AML-193 (cell line): ENCODE measurements at places on chromosomes 7 and 10.

DNA sequence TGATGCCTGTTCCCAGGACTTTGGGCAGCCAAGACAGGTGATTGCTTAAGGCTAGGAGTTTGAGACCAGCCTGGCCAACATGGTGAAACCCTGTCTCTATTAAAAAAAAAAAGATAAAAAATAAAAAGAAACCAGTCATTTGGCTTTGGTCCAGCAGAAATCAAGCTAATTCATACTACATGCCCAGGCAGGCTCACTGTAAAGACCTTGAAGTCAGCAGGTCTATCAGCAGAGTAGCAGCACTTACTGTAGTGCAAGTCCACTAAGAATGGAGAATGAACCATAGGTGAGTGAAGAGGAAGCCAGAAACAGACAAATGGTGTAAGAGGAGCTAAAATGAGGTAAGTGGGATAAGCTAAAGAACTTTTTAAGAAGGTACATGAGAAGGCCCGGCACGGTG, 24.7 kb downstream of the PSPH start:
- DNase-seq, result no peak

DNA sequence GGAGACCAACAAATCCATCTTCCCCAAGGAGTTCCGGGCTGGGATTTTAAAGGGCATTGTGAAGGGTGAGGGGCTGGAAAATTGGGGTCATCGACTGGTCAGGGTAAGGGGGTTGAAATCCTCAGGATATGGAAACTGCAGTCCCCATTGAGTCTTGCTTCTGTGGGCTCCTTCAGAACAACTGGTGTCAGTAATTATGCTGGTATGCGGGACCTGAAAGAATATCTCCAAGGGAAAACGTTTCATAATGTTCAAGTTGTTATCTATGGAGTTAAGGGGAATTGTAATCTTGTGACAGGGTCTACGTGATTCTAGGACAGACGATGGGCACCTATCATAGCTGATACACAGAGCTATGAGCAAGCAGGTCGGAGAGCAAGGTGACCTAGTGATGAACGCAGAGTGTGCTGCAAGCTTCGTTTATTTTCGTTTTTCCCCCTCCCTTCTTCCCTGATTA, 494 bp upstream of the RHBDD2 start:
- no peak for DNase-seq

DNA sequence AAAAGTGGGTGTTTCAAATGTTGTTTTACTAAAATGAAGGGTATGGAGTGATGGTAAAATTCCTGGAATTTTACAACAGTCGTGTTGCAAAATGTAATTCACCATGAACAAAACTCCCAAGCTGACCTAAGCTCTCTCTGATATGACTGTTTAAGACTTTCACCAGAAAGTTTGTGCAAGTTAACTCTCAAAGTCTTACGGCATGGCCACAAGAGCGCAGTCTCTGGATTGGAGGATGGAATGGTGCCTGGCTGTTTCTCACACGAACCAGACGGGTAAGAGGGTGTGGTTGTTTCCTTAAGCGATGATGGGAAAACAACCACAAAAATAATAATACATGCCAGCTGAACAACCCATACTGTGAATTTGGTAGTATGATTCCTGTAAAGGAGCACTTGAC, 662.5 kb downstream of the KCNMA1 start:
- DNase-seq, result no peak

- peak; percentile 84 for DNase-seq
Observed at GRCh38 chr10:79938728-79939406, 10.0 kb downstream of the SFTPD start.

GRCh38 chr10:73796766-73797165, 11.4 kb downstream of the ZSWIM8 start:
- DNase-seq, result no peak

- DNase-seq, result peak; percentile 6
Observed at GRCh38 chr7:8436965-8437364, 3.6 kb downstream of the NXPH1 start.

- no peak for DNase-seq
Observed at GRCh38 chr10:61986382-61986781, 84.9 kb downstream of the ARID5B start.

DNA sequence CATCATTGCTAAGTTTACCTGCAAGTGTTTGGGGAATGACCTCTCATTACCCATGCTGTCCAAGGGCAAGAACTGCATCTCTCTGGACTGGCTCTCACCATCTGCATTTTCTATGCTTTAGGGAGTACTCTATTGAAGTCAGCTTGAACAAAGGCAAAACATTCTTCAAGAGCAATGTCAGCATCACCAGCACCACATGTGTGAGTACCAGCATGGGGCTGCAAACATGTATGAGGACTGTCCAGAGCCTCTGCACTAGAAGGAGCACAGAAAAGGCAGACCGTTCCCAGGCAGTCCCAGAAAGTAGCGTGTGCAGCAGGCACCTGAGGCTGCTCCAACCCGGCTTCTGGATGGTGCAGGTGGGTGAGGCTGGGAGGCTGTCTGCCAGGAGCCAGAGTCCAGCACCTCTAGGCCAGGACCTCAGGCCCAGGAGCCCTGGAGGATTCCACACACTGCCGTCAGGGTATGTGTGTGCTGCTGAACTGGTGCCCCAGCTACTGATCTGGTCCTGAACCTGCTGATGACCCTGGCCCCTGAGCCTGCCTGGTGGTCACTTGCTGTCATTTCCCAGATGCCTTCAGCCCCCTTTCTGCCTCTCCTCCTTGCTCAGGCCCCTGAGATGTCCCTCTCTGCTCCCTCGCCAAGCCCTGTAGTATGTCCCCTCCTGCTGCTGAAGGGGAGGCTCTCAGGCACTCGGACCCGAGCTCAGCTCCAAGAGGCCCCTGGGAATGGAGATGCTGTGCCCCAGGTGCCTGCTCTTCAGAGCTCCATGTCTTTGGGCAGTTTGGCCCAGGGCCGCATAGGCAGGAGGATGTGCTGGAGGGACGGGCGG, 20.7 kb downstream of the ANTXRL start:
- no peak for DNase-seq

GRCh38 chr7:143885951-143886350, 16.0 kb downstream of the TCAF1 start:
- no peak for DNase-seq

GRCh38 chr10:16915300-16915699, 98.1 kb upstream of the RSU1 start:
- DNase-seq, result no peak

- no peak for DNase-seq
Observed at GRCh38 chr7:78768859-78769258, 684.6 kb downstream of the MAGI2 start.

DNA sequence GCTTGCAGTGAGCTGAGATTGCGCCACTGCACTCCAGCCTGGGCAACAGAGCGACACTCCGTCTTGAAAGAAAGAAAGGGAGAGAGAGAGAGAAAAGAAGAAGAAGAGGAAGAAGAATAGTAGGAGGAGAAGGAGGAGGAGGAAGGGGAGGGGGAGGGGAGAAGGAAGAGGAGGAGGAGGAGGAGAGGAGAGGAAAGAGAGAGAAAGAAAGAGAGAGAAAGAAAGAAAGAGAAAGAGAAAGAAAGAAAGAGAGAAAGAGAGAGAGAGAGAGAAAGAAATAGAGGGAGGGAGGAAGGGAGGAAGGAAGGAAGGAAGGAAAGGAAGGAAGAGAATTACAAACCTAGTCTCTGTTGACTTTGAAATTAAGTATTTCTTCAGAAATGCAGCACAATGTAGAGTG, 7.8 kb upstream of the SRPK2 start:
- no peak for DNase-seq

- no peak for DNase-seq
Observed at GRCh38 chr10:131391936-131392335, 80.4 kb upstream of the TCERG1L start.

GRCh38 chr10:123673198-123673597, 7.0 kb downstream of the GPR26 start:
- no peak for DNase-seq

DNA sequence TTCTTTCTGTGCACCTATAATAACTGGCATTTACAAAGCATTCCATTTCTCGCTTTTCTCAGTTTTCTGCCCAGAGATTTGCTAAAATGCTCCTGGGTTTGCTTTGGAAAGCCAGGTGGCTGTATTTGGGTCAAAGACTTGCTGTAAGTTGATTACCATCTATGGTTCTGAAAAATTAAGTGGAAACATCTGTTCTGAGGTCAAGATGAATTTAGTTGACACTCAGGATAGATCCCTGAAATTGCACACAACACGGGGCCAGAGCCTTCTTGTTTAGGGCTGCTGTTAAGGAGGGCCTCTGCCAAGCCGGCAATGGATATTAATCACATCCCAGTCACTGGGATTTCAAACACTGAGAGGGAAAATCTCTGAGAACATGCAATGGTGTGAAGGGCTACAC, 111.6 kb upstream of the GLI3 start:
- DNase-seq, result no peak

DNA sequence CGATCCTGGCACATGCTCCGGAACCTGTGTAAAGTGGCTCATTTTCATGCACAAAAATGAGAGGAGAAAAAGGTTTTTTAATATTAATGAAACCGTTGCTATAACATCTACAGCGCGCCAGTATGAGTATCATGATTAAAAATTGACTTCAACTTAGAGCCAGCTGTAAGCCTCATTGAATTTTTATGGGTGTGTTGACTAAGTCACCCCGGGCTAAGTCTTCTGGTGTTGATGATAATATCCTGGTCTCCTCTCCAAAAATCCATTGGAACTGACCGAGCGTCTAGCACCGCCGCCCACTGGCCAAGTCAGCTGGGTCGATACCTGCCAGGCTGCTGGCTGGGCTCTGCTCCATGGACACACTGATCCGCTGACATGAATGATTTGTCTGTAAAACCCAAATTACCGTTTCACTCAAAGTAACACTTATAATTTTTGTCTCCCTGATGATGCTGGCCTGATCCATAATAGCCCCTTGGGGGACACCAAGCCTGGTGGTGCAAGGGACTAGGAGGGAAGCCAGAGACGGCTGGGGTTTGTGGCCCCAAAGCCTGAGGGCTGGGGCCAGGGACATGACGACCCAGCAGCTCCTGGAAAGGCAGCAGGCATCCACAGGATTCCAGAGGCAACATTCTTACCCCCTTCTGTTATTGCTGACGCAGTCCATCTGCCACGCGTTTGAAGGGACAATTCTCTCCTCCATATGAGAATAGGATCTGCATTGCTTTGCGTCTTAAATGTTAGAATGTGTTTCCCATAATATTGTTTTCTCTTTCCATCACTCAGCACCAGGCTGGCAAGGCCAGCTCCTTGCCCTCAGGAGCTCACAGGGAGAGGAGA, 131.0 kb upstream of the PPP2R2D start:
- DNase-seq, result no peak

DNA sequence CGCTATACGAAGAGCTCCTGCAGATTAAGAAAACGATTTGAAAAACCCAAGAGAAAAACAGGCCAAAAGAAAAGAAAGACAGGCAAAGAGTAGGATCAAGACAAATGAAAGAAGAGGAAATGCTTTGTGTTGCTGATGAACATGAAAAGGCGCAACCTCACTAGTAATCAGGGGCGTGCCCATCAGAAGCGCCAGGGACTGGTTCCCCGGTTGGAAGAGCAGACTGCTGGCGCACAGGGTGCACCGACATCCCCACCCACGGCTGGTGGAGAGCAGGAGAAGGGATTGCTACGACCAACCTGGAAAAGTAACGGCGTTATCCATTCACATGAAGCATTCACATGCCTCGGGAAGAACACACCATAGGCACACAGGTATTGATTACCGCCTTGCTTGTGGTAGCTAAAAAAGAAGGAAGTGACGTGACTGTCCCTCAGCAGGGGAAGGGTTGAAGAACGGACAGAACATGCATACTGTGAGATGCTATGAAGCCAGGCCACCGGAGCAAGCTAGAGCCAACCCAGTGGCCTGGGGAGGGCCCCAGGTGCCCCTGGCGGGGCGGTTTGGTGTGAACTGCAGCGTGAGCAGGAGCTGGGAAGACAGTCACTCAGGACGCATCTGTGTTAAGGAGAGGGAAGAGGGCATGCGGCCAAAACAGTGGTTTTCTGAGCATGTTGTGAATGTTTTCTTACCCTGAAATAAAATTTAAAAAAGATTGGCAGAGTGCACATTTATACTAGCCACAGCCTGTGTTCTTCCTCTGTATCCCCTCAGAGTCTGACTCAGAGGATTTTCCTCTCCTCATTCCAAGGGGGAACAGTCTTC, 18.3 kb downstream of the AGAP3 start:
- no peak for DNase-seq

GRCh38 chr7:36286226-36286625, 103.4 kb upstream of the ANLN start:
- no peak for DNase-seq

DNA sequence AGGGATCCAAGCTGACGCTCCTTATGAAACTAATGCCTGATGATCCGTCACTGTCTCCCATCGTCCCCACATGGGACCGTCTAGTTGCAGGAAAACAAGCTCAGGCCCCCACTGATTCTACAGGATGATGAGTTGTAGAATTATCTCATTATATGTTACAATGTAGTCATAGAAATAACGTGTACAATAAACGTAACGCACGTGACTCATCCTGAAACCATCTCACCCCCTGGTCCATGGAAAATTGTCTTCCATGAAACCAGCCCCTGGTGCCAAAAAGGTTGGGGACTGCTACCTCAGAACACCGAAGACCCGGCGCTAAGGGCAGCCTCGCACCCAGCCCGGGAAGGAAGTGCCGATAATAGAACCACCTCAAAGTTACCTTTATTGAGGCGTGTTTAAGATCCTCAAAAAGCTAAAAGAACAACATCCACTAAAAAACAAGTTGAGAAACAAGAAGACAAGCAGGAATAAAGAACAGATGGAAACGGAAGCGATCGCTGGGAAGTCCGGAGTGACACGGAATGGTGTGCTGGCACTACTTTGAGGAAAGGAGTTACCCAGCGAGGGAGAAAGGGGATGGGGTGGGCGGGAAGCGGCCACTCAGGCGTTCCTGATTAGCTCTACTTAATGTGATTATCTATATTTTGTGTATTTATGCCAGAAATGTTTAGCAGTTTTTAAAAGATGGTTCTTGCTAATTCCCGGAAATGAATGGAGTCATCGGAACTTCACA, 50.1 kb upstream of the PRKAR1B start:
- no peak for DNase-seq

DNA sequence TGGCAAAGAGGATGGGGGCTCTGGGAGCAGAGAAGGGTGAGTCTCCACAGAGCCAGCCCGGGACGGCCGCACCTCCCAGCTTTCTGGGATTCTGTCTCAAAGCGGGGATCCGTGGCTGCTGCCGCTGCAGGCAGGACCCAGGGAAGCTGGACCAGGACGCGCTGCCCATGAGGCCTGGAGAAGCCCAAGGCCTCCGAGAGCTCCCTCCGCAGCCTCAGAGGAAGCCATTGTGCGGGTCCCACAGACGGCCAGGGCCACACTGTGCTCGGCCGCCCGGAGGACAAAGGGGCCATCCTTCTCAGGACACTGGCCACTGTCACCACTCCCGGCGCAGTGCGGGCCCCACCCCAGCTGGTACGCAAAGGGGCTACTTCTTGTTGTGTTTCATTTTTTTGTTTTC, 79.3 kb upstream of the PDGFA start:
- no peak for DNase-seq

- DNase-seq, result peak; percentile 19
Observed at GRCh38 chr7:87564296-87564963, 36.3 kb downstream of the ABCB1 start.

GRCh38 chr7:140348161-140348849, 50.0 kb downstream of the SLC37A3 start:
- no peak for DNase-seq

- DNase-seq, result no peak
Observed at GRCh38 chr7:1564603-1565022, 5.2 kb downstream of the PSMG3 start.
